Stimulated activated CD4-positive, alpha-beta T cell treated with anti-CD3 and anti-CD28 coated beads, Interleukin-1b, Interleukin-23, amount 100 ng/mL, for 1 hour (primary cell): ENCODE measurements at places on chromosomes 2 and 18.

DNA sequence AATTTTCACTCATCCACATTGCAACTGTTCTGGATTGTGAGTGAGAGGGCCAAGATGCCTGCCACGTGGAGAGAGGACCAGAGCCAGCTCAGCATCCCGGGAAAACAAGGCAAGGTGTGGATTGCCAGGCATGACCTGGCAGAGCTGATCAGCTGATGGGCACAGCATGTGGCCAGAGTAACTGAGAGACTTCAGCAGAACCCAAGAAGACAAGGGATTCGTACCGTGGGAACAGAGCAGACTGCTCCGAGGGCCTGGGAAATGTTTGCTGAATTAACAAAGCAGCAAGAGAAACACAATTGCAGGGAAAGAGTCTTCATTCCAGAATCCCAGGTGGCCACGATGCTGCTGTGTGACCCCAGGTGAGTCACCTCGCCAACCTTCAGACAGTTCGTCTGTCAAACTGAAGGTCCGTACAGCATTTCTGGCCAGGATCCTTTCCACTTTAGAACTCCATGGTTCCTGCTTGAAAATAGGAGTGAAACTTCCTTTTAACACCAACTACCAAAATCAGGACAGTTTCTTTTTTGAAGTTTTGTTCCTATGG is 26.3 kb upstream of the POMC start:
- DNase-seq = no peak

DNA sequence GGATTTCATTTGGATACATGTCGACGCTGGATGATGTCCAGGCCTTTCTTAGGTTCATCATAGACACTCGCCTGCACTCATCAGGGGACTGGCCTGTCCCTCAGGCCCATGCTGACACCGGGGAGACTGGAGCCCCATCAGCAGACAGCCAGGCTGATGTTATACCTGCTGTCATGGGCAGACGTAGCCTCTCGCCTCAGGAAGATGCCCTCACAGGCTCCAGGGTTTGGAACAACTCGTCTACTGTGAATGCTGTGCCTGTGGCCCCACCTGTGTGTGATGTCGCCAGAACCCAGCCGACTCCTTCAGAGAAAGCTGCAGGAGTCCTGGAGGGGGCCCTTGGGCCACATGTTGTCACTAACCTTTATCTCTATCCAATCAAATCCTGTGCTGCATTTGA is 28.3 kb downstream of the MOCOS start:
- DNase-seq = no peak

GRCh38 chr2:126823951-126824350 is 74.7 kb upstream of the TEX51 start:
- DNase-seq = no peak

DNA sequence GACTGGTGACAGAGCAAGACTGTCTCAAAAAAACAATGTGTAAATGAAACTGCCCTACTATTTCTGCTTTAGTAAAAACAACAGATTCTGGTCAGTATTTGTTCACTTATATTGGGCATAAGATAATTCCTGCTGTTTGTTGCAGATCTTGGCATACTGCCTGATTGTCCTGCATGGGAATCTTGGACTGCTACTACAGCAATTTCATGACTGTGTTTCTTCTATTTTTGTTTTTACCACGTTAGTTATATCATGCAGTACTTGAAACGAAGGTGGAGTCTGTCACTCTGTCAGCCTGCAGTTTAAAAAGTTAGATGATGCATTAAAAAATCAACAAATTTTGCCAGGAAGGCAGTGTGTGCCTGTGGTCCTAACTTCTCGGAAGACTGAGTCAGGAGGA is 14.2 kb upstream of the CLASP1 start:
- DNase-seq = no peak

- DNase-seq = no peak
Measured at GRCh38 chr18:35282353-35282752, 7.7 kb downstream of the ZSCAN30 start.

GRCh38 chr2:71005271-71006202 is 10.9 kb upstream of the TEX261 start:
- no peak for DNase-seq

- DNase-seq = no peak
Measured at GRCh38 chr2:67566958-67567635, 170.0 kb downstream of the ETAA1 start.

GRCh38 chr2:28276076-28276618 is 116.5 kb upstream of the FOSL2 start:
- DNase-seq = peak; percentile 10

DNA sequence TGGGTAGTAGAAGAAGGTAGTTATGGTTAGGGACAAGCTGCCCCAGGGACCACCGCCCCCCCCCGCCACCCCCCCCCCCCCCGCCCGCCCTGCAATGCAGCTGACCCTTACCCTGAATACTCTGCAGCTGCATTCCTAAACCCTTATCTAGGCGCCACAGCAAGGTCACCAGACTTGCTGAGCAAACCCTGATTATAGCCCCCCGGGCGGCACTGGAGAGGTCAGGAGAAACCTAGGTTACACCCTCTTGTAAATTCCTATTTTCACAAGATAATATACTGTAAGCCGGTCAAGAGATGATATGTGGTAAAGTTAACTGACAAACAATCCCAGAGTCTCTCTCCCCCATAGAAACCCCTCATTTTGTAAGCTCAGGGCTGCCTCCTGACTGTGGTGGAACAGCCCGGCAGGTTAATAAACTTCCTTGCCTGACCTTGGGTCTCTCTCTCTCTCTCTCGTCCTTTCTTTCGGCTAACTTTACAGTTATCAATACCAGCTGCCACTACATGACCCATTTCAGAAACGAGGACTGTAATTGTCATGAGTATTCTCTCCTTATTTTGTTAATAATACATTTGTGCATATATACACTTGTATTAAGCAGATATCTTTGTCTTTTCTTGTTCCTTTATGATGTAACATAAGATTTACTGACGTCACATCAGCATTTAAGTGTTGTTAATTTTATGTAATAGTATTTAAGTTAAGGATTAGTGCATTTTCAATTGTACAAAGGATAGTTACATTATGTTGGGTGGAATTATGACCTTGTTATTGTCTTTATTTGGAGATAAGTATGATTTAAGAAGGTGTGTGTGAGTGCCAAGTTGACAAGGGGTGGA is 22.8 kb upstream of the SMAD4 start:
- no peak for DNase-seq

GRCh38 chr18:46345181-46345465 is 240.9 kb downstream of the HAUS1 start:
- no peak for DNase-seq

DNA sequence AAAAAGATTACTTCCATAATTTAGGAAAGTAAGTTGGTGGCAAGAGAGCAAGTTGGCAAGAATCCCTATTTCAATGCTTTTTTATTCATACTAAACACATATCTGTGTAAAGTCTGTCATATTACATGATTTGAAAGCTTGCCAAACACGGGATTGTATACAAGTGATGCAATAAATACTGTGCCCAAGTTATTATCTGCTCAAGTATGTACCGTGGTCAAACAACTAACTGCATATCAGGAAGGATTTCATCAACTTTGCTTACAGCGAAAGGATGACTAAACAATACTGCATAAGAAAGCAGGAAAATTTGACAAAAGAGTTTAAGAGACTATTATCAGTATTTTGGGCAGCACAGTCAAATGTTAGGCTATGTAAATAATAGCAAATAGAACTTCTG is 69.6 kb upstream of the SCN1A start:
- no peak for DNase-seq

DNA sequence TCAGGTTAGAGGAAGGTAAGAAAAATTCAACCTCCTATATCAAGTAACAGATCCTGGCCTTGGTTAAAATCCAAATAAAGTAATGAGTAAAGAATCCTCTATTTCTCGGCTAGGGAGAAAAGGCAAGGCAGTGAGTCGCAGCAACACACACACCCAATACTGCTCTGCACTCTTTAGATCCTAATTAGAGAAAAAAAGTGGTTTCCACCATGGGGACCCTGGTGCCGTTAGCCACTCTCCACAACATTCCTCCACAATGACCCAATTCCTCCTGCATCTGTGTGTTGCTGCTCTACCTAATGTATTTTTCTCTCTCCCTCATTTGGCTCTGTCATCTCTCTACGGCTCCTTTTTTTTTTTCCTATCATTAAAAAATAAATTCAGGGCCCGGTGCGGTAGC is 462.7 kb downstream of the METTL4 start:
- no peak for DNase-seq

DNA sequence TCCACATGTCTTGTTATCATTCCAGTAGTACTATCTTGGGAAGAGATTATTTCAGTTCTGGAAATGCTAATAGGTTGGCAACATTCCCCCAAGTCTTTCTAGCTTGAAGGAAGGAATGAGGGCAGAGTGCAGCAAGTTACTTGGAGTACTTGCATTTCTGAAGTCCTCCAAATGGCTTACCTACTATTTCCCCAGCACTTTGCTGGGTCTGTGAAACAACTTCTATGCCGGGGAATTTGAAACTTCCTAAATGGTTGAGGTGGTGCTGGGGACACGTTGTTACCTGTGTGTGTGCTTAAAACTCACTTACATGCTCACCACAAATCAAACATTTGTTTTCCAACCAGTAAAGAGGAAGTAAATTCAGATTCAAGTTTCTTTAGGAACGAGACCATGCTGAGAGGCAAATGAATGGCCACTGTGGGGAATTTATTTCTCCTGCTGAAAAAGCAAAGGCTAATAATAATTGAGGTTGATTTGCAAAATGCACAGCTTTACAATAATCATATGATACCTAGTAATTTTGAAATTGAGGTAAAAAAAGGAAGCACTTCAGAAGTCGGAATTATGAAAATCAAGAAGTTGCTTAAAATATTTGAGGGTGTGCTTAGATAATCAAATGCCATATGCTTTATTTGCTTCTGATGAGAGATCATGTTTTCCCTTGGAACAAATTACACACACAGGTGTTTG is 1167.7 kb upstream of the ZEB2 start:
- no peak for DNase-seq

DNA sequence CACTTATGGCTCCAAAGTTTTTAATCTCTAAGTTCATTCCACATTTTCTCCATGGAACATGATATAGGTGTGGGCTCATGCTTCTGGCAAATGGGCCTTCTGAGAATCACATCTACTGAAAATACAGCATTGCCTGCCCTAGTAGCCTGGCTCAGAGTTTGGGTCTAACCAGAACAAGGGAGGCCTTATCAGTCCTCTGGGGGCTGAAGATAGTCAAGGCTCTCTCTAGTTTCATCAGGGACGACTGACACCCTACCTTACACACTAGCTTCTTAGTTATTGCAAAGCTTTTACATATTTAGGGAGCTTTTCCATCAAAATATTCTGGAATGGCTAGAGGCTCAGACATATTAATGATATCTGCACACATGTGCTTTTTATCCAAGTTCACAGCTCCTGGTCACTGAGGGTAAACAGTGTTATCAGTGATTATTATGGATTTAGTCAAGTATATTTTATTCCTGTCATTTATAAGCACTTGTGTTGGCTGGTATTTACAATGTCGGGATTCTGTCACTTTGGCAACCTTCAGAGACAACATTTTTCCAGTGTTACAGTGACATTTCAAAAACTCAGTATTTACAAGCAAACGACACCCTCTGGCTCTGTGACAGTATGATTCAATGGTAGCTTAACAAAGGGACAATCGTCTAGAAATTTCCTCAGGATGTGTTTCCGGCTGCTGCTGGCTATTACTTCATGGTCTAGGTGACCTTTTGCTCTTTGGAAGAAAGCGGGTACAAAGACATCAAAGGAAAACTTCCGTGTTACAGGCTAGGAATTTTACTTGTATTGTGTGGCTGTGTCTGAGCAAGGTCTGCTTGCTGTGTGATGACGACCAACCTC is 200.6 kb downstream of the TCF4 start:
- no peak for DNase-seq

DNA sequence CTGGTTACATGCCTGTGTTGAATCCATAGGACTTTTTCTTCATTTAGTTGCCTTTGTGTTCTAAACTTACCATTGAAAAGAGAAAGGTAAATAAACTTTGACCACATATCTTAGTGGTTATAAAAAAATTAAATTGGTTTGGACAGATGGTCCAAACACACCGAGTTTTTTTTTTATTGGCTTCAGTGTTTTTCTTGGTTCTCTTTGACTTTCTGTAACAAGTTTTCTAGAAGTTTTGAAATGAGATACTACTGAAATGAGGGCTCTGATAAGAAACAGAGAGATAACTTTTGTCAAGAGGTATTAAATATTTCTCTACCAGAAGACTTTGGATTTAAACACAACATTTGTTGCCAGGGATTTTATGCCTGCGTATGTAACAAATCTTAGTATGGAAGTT is 20.7 kb downstream of the SPTBN1 start:
- DNase-seq = no peak

DNA sequence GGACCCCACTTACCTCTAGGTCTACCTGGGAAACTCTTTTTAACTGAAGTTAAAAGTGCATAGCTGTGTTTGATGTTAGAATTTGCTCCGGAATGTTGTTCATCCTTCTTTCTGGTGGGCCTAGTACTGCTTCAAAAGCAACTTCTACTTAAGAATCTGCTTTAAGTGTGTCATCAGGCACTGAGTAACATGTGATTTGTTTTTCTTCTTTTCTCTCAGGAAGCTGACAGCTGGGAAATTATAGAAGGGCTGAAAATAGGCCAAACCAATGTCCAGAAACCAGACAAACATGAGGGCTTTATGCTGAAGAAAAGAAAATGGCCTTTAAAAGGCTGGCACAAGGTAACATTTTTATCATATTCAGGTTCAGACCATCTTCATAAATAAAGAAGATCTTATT is 122.9 kb downstream of the PRKRA start:
- DNase-seq = no peak

DNA sequence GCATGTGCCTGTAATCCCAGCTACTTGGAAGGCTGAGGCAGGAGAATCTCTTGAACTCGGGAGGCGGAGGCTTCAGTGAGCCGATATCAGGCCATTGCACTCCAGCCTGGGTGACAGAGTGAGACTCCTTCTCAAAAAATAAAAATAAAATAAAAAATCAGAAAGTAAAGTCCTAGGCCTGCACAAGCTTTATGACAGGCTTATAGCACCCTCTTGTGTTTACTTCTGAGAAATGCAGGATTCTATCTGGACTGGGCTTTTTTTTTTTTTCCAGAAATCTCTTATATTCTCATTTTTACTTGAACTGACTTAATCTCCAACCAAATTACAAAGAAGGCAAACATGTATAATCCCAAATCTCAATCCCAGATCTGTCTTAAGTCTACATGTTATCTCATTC is 26.1 kb upstream of the REG3G start:
- no peak for DNase-seq

DNA sequence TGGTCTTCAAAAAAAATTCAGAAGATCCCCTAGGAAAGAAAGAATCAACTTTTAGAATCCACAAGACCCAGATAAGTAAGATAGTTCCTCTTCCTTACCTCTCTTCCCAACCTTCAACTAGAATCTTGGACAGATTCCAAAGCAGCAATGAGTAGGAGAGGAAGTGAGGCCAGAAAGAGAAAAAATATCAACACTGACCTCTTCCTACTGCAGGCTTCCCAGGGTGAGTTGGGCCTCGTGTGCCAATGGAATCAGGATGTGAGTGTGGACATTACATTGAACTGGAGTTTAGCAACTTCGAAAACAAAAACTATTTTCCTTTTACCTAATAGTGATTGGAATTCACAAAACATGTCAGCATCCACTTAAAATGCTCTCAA is 102.5 kb upstream of the PIEZO2 start:
- DNase-seq = no peak

DNA sequence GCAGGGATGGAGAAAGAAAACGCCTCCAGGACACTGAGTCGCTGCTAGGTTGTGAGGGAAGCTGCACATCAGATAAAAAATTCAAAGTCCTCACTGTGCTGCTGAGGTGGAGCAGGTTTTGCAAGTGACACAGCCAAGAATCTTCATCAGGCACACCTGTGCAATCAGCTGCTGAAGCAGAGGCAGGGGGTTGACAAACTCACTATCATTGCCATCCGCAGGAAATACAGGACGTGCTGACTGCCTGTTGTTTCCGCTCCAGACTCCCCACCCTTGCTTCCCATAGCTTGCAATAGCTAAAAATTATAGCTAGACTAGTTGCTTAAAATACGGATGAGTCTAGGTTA is 147.8 kb upstream of the FHL2 start:
- no peak for DNase-seq
